ENCODE measurements at places on chromosomes 5 and 9.

DNA sequence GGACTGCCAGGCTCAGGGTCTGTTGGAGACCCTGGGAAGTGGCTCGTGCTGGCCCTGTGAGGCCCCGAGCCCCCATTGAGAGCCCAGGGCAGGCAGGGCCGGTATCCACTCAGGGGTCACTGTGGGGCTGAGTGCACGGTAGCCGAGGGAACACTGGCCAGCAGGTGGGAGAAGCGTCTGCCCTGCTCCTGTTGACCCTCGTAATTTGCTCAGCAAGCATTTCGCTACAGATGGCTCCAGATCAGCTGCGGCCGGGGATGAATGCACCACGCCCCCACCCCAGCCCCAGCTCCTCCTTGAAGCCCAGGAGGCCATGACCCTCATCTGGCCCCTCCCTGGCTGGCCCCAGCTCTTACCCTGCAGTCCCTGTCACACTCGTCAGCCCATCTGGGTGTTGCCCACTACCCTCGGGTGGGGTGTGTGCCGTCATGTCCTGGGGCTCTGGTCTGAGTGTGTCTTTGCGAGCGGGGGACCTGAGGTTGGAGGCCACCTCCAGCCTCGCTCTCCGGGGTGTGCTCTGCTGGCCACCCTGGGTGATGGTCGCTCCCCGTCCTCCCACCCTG lies 6.1 kb upstream of the NRARP start:
- DNase-seq, result no peak

- DNase-seq, result no peak
These were observed 30.4 kb downstream of the GARNL3 start for GRCh38 chr9:127295005-127295404.

- no peak for DNase-seq
These were observed 111.4 kb downstream of the GABBR2 start for GRCh38 chr9:98597236-98597771.

GRCh38 chr9:123407217-123407851 lies 51.3 kb downstream of the CRB2 start:
- no peak for DNase-seq

GRCh38 chr5:130981663-130982062 lies 183.4 kb downstream of the HINT1 start:
- no peak for DNase-seq

DNA sequence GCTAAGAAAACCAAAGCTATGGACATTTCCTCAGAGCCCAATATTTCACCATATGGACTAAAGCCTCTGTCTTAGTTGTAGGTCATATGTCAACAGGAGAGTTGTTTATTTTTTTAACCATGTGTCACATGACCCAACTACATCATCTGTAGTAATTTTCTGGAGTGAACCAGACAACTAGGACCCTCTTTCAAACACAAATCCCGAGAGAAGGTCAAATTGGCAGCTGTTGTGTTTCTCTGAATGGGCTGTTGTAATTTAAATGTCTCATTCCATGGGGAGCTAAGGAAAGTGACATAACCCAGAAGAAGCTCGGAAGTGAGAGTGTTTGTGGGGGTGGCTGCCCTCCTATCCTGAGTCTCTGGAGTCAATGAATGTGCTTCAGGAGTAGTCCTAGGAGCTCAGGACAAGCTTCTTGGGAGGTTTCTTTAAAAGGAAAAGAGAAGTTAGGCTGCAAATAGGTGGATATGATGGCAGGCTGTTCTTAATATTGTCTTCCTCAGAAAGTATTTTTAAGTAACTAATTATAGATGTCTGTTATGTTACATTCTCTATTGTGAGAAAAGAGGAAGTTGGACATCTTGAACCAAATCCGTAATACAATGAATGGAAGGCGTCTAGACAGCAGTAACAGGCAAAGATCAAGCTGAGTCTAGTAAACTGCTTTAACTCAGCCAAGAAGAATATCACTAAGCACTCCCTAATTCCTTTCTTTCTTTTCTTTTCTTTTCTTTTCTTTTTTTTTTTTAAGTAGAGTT lies 50.1 kb downstream of the TMEM167A start:
- peak; percentile 14 for DNase-seq

GRCh38 chr5:1178529-1179382 lies 22.6 kb upstream of the SLC6A19 start:
- no peak for DNase-seq

GRCh38 chr5:139995929-139996328 lies 47.2 kb downstream of the NRG2 start:
- DNase-seq, result no peak

DNA sequence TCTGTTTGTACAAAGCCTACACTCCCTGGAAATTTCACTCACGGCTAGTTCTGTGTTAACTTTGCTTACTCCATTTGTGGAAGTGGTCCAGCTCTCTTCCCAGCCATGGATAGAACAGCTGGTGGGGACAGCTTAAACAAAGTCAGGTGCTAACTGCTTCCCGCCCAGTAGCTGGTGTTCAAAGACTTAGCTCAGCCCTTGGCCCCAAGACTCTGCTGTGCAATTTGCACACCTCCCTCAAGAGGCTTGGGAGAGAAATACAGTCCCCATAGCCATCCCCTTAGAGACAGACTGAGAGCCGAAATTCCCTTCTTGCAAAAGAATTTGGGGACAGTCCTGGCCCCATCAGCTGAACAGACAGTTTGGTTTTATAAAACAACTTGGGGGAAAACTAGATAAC lies 73.8 kb upstream of the RAI14 start:
- no peak for DNase-seq

DNA sequence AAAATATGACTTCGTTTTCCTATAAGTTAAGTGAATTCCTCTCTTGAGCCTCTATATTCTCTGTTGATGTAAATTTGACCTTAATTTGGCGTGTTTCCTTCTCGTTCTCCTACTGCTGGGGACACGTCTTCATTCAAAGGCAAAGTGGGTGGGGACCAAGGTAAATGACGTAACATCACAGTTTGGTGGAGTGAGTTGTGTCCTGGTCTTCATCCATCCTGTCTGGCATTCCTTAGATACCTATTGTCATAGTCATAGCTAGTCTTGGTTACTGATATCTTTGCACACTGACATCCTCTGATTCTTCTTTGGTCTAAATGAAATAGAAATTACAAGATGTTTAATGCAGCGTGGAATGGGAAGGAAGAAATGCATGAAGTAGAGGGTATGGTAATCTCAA lies 108.5 kb downstream of the NNT start:
- no peak for DNase-seq

DNA sequence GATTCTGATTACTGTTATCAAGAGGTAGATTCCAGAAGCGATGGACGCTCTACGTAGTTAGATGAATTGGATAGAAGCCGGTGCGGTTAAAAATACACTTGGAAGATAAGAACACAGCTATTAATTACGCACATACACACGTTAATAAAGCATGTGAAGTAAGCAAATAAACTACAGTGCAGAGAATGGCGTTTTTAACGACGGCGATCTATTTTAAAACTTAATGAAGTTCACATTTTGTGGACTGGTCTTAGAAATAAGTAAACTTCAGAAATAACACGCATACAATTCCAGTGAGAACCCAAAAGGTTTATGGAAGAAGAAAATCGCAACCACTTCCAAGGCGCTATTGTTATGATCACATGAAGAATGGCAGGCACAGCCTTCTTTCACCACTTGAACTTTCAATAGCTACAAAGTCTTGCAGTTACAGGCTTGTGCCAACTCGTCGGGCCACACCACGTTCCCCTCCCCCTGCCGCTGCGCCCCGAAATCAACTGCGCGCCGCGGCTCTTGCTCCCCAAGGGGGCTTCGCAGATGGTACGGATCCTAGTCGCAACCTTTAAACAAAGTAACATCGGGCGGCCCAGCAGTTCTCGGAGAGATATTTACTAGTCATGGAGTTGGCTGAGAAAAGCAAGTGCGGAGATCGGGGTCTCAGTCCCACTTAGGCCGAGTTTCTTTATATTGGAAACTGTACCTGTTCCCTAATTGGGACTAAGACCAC lies 866 bp upstream of the SEMA6A start:
- DNase-seq, result no peak

- no peak for DNase-seq
These were observed 394.8 kb downstream of the NR2F1-AS1 start for GRCh38 chr5:93186076-93186682.

- no peak for DNase-seq
These were observed 416.3 kb downstream of the SPATA31D1 start for GRCh38 chr9:82404881-82405280.

- DNase-seq, result no peak
These were observed 9.9 kb downstream of the MLANA start for GRCh38 chr9:5900622-5901021.

- no peak for DNase-seq
These were observed 80.0 kb upstream of the OTULINL start for GRCh38 chr5:14501353-14502293.

- DNase-seq, result no peak
These were observed 429.4 kb downstream of the PIK3R1 start for GRCh38 chr5:68644971-68645370.

- DNase-seq, result no peak
These were observed 9.6 kb downstream of the FBXO38 start for GRCh38 chr5:148393390-148393741.

- DNase-seq, result peak; percentile 48
These were observed 14.9 kb upstream of the TMEM267 start for GRCh38 chr5:43498581-43498980.

GRCh38 chr5:132272311-132273210 lies 15.1 kb downstream of the PDLIM4 start:
- peak; percentile 70 for DNase-seq

DNA sequence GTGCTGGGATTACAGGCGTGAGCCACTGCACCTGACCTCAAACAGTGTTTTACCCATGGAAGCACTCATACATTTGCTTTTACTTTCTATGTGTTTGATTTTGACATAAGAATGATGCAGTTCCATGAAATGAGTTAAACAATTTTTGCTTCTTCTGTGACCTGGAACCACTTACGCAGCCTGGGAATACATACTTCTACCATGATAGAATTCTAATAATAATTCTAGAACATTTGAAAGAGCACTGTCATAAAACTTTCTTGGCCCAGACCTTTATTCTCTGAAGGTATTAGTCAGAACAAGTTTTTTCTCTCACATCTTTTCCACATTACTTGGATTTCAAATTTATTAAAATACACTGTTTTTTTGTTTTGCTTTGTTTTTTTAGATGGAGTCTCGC lies 25.3 kb upstream of the COL5A1 start:
- DNase-seq, result no peak

DNA sequence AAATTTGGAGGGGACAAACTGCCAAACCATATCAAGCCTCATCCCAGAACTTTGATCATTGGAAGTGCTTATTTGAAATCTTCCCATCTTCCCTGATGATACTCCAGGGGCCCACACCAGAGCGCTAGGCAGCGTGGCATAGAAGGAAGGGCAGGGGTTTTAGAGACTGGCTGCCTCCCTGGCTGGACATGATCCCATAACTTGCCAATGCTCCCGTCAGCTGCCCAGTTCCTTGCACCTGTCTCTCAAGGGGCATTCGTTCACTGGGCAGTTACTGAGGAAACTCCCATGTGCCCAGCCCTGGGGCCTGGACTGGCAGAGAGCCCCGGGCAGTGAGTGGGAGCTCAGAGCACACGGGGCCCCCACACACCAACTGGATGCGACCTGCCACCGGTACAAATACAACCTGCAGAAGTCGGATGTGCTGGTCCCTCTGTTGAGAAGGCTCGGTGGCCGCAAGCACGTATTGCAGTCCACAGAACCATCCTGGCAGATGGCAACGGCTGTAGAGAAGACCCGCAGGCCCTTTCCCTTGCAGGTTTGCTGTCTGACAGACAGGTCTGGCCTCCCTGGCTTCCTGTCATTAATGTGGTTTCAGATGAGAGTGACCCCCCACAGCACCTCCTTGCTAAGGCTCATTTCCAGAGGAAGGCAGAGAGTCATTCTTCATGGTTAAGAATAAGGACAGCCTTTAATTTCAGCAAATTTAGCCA lies 122.4 kb downstream of the MVB12B start:
- no peak for DNase-seq

- DNase-seq, result no peak
These were observed 7.5 kb upstream of the ANKRD33B start for GRCh38 chr5:10556289-10556807.

- DNase-seq, result peak; percentile 3
These were observed 639 bp downstream of the INVS start for GRCh38 chr9:100099722-100100042.

DNA sequence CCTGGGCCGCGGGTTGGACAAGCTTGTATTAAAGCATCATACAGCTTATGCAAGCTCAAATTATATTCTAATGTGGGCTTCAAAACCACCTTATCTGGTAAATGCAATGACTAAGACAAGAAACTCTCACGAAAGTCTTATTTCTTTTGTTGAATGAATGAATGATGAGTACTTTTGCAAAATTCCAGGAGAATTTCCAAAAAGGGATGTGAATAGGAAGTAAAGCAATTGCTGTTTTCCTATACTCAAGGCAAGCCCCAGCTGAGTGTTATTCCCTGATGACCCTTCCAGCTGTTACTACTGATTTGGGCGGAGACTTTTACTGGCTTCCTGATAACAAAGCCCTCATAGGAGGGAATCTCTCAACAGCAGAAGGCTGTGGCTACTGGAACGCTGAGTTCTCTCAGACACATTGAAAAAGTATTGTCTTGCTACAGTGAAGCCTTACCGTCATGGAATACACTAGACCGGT lies 162.8 kb downstream of the SREK1 start:
- no peak for DNase-seq

- DNase-seq, result no peak
These were observed 252.6 kb downstream of the ACTL7B start for GRCh38 chr9:108603141-108603540.

DNA sequence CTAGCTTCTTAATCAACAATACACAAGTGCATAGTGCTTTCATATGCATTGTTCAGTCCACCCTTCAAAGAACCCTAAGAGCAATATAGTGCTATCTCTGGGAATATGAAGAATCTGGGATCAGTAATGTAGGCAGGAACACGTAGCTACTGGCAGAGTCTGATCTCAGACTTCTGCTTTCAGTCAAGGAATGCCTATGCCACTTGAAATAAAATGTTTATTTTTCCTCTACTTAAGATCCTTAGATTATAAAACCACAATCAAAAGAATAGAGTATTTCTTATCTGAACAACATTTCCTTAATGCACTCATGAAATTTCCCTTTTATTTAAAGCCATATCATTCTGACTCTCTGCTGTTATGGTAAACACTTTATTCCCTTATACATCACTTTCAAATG lies 1407.8 kb upstream of the C9orf72 start:
- no peak for DNase-seq

DNA sequence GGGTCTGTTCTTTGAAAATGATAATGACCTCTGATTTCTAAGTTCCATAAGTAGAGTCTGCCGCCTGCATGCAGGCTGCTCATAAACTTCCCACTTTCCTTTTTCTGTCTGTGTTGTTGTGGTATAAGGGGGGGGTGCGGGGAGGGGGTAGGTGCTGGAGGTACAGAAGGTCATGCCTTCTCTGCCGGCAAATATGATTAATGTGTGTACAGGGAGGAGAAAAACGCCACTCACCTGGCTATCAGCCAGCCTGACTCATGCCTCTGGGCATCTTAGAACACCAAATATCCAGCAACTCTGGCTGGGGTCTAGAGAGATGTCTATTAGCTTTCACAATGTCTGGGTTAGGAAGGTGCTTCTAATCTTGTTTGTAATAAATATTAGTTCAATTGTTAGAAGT lies 128.3 kb downstream of the EFNA5 start:
- DNase-seq, result no peak

GRCh38 chr5:150511578-150512367 lies 3.8 kb downstream of the NDST1 start:
- peak; percentile 16 for DNase-seq

All from suppressor macrophage treated with lipopolysaccharide for 4 hours (primary cell).